ENCODE measurements at places on chromosomes 5 and 9. TPM values are rescaled to one million over a fixed set of nuclear protein-coding genes. Genes with fewer than 3 reads are reported as not detected.

DNA sequence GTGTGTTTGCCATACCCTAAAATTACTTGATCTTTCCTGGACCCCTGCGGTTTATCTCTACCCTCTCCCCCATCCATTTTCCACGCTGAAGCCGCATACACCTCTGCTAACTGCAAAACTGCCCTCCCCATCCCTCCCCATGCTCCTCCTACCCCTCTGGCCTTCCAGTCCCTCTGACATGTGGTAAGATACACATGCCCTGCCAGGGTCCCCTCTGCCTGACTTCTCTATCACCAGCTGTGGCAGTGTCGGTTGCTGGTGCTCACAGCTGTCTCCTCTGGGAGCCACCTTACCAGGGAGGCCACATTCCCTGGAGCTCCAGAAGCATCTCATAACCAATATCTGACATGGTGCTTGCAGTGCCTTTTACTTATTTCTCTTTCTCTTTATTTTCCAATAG lies 58.9 kb upstream of the COL15A1 start:
- DNase-seq, result peak; percentile 43
- H3K27ac ChIP-seq, result no peak overlapping the region

- no peak for DNase-seq
- H3K36me3 ChIP-seq, result no peaks in the 10 kb centered on the region
- no peaks in the 10 kb centered on the region for H3K27me3 ChIP-seq
- no peak overlapping the region for H3K4me3 ChIP-seq
- H3K27ac ChIP-seq, result no peak overlapping the region
Measured at GRCh38 chr5:123438244-123438643, 15.0 kb upstream of the CEP120 start.

DNA sequence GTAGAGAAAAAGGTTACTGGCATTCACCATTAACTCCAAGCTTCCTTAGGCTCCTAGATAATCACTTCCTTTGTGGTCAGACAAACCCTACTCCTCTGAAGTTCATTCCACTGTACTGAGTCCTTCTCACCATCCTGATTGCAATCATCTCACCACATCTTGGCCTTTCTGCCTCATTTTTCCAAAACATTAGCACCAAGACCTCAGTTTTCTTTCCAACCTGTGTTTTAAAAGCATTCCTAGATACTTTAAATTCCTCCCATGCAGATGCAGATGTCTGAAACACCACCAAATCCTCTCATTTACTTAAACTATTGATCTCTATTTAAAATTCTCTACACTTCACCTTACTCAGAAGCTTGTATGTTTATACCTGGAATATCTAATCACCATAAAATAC lies 961.3 kb upstream of the CTNND2 start:
- no peaks in the 10 kb centered on the region for H3K27me3 ChIP-seq
- no peaks in the 10 kb centered on the region for H3K36me3 ChIP-seq
- H3K27ac ChIP-seq, result no peak overlapping the region
- no peak for DNase-seq
- no peak overlapping the region for H3K4me3 ChIP-seq

Gene REEP2
- 6.6 TPM for total RNA-seq

Gene SLC6A7
- not detected for total RNA-seq

Gene CSF1R
- 35.3 TPM for total RNA-seq

Gene PCDHA4
- 0.90 TPM for total RNA-seq

- no peaks in the 10 kb centered on the region for H3K36me3 ChIP-seq
- DNase-seq, result no peak
- no peak overlapping the region for H3K27ac ChIP-seq
- H3K27me3 ChIP-seq, result no peaks in the 10 kb centered on the region
Measured at GRCh38 chr5:127295454-127295853, 4.9 kb downstream of the MEGF10 start.

DNA sequence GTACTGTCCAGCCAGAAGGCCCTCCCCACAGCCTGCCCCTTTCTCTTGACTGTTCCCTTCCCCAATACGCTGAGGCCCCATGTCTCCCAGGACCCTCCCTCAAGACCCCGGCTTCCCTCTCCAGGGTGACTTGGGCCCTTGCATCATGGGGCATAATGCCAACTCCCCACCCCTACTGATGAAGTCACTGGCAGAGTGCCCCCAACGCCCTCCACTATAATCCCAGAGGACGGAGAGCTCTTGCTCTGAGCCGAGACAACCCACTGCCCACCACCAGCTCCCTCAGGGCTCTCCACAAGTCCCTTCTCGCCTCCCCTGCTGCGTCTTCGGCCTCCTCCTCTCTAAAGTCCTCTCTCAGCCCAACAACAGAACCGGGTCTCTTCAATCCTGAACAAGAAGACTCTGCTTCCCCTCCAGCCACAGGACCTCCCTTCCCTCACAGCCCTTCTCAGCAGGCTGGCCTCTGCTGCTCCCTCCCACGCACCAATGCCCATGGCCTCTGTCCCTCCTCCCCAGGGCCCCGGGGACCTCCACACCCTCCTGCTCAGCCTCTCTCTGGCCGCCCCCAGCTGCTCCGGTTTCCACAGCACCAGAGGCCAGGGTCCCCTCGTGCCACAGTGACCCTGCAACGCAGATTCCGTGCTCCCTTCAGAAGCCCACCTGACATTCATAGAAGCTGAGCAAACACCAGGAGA lies 47.6 kb downstream of the ADAMTS2 start:
- H3K4me1 ChIP-seq, result no peaks in the 10 kb centered on the region
- no peak overlapping the region for H3K4me3 ChIP-seq
- H3K36me3 ChIP-seq, result no peaks in the 10 kb centered on the region

DNA sequence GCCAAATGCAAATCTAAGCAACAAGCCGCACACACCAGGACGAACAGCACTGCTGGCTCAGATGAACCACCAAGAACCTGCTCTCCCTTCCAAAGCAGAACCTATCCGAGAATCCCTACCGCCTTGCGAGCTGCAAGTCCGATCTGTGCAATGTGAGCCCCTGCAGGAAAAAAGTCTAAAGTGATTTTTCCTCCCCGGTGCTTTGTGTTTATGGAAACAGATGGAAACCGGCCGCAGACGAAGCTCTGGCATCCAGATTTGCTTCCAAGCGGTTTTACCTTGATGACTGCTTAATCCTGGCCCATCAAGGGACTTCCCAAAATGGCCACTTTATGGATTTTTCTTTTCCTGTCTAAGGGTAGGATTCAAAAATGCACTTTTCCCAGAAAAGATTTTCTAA lies 112.5 kb downstream of the VAV2 start:
- DNase-seq, result no peak
- H3K27me3 ChIP-seq, result no peaks in the 10 kb centered on the region
- no peaks in the 10 kb centered on the region for H3K36me3 ChIP-seq
- no peak overlapping the region for H3K4me3 ChIP-seq
- no peak overlapping the region for H3K27ac ChIP-seq

GRCh38 chr5:60852940-60853339 lies 8.9 kb upstream of the ELOVL7 start:
- H3K27ac ChIP-seq, result no peak overlapping the region
- H3K27me3 ChIP-seq, result peaks cover 2% of the 10 kb centered on the region
- no peak overlapping the region for H3K4me3 ChIP-seq
- no peaks in the 10 kb centered on the region for H3K4me1 ChIP-seq
- DNase-seq, result no peak

DNA sequence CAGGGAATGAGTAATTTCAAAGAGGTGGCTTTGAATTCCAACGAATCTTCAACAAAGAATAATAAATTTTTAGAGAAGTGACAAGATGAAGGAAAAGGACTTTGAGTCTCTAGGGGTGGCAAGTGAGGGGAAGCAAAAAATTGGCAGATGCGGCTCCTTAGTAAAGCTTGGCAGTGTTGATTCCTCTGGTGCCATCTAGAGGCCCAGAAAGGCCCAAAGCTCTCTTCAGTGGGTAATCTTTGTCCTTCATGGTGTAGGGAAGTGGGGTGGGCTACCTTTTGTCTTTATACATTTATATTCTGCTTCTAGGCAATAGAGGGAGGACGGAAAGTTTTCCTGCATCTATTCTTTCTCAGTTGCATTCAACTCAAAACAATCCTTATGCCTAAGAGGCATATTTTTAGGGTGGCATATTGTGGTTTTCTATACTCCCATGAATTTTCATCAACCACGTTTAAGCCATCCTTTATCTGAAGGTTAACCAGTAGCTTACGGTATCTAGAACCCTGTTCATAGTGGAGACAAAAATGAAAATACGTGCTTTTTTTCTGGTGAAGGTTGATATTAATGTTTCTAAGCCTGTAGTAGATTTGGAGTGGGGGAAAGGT lies 17.5 kb upstream of the ROPN1L start:
- peaks cover 24% of the 10 kb centered on the region for H3K36me3 ChIP-seq
- no peak for DNase-seq
- H3K4me3 ChIP-seq, result no peak overlapping the region
- no peaks in the 10 kb centered on the region for H3K27me3 ChIP-seq
- peaks cover 3% of the 10 kb centered on the region for H3K4me1 ChIP-seq

Gene TMEM252
- not detected for total RNA-seq

- no peak for DNase-seq
- H3K4me3 ChIP-seq, result peak overlapping the region; percentile 44
- H3K36me3 ChIP-seq, result peaks cover 3% of the 10 kb centered on the region
- no peaks in the 10 kb centered on the region for H3K4me1 ChIP-seq
Measured at GRCh38 chr5:141637123-141637766, 448 bp downstream of the RELL2 start.

- no peak overlapping the region for H3K4me3 ChIP-seq
- DNase-seq, result no peak
- no peaks in the 10 kb centered on the region for H3K36me3 ChIP-seq
- no peaks in the 10 kb centered on the region for H3K27me3 ChIP-seq
Measured at GRCh38 chr9:6142799-6143454, 72.7 kb upstream of the IL33 start.

Gene RNF14
- 54.6 TPM for total RNA-seq

DNA sequence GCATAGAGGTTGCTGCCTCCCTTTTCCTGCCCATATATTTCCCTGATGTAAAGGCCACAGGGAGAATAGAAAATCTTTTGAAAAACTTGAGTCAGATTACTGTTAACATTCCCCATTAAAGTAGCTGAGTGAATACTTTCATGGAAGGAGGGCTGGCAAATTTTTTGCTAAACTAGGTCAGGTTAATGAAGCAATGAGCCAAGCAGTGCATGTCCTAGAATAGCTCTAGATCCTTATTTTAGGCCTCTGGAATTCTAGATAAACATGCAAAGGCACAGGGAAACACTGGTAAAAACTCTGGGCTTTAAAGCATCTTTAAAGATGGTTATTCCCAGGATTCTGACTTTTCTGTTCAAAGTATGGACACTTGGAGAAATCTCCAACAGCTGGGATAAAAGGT lies 27.9 kb downstream of the TTC1 start:
- no peak for DNase-seq
- H3K4me3 ChIP-seq, result no peak overlapping the region
- H3K27me3 ChIP-seq, result no peaks in the 10 kb centered on the region
- H3K4me1 ChIP-seq, result peaks cover 6% of the 10 kb centered on the region
- H3K36me3 ChIP-seq, result peaks cover 4% of the 10 kb centered on the region

- DNase-seq, result no peak
- H3K36me3 ChIP-seq, result no peaks in the 10 kb centered on the region
- no peaks in the 10 kb centered on the region for H3K4me1 ChIP-seq
- H3K27me3 ChIP-seq, result no peaks in the 10 kb centered on the region
Measured at GRCh38 chr5:177367981-177368868, 10.5 kb downstream of the RGS14 start.

GRCh38 chr5:172175263-172175719 lies 12.7 kb downstream of the STK10 start:
- H3K4me3 ChIP-seq, result no peak overlapping the region
- DNase-seq, result peak; percentile 84
- no peaks in the 10 kb centered on the region for H3K27me3 ChIP-seq
- no peak overlapping the region for H3K27ac ChIP-seq
- H3K36me3 ChIP-seq, result no peaks in the 10 kb centered on the region

Gene LMX1B
- total RNA-seq, result 1.6 TPM

Gene FAM169A
- total RNA-seq, result 1.0 TPM

GRCh38 chr5:154962494-154962893 lies 21.6 kb downstream of the MRPL22 start:
- no peak overlapping the region for H3K4me3 ChIP-seq
- no peaks in the 10 kb centered on the region for H3K27me3 ChIP-seq
- H3K36me3 ChIP-seq, result no peaks in the 10 kb centered on the region
- H3K27ac ChIP-seq, result no peak overlapping the region
- no peaks in the 10 kb centered on the region for H3K4me1 ChIP-seq
- no peak for DNase-seq

Measured in aorta (tissue), 5 donors.